ENCODE measurements at places on chromosomes 16 and 17.

DNA sequence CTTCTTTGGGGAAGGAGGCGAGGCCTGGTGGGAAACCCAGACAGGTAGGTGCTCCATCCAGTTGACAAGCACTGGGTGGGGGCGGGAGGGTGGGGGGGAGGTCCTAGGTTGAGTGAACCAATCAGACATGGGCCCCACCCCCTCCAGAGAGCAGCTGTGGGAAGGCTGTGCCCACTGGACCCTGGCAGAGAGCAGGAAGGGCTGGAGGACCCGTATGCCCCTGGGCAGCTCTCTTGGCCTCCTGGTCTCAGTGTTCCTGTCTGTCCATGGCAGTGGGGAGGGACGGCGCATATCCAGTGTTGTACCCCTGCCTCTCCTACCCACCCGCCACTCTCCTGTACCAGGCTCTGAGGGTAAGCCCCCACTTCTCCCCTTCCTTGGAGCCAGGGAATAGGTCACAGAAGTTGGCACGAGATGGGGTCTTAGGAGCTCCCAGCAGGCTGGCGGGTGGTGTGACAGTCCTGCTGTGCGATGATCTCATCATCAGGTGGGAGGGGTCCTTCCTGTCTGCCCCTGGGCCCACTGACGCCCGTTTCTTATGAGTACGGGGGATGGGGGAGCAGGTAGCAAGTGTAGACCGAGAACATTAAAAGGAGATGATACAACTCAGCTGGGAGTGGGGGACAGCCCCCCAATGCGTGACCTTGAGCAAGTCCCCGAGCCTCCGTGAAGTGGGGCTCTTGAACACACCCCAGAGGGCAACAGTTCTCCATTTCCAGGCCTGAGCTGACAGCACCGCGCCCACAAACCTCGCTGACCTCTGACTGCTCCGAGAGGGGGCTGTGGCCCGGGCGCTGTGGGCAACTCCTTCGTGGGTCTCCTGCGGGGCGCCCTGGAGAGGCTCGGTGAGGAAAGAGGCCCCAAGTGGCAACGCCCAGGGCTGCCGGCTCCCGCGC, 1.2 kb upstream of the ZFPM1 start:
- DNase-seq, result peak; percentile 35

- DNase-seq, result no peak
Observed at GRCh38 chr17:8697323-8697741, 47.3 kb downstream of the CCDC42 start.

- no peak for DNase-seq
Observed at GRCh38 chr17:81952792-81953228, 5.8 kb upstream of the MYADML2 start.

GRCh38 chr16:13997933-13998332, 73.2 kb upstream of the MRTFB start:
- DNase-seq, result peak; percentile 11

DNA sequence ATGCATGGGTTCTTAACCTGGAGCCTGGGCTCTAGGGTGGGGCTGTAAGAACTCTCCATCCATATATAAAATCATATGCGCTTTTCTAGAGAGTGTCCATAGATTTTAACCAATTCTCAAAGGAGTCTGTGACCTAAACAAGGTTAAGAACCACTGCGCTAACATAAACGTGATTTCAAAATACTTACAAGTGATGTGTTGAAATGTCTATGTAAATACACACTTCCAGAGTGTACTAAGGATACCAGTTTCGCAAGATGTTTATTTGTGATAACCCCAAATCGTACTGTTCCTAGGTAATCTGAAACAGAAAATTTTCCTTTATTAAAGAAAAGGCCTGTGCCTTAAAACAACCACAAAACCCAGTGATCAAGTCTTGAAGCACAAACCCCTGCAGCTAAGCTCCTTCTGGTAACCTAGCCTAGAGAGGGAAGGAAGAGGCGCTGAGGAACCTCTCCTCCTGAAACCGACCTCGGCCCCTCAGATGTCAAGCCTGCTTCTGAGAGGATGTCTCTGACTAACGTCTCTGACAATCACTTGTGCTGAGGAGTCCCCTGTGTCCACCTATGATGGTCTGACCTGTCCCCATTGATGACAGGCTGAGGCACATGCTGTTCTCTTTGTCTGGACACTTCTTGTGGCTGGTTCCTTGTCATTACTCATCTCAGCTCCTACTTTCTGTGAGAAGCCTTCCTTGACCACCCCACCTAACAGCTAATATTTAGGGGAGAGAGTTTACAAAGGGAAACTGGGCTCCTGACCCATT, 32.2 kb downstream of the SNN start:
- DNase-seq, result no peak

DNA sequence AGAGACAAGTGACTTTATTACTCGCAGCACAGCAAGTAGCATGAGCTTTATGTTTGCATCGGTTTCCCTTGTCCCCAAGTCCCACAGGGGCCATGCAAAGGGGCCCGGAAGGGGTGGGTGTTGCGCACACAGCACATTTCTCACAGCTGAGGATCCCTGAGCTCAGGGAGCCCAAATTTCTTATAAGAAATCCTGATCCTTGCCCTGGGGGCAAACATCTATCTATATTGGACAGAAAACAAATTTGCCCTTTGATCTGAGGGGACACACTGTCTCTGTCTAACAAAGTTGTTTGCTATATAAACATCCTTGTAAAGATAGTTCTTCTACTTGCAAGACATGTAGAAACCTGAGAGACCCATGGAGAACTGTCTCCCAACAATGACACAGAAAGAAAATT, 35.7 kb upstream of the MEAK7 start:
- DNase-seq, result no peak

- no peak for DNase-seq
Observed at GRCh38 chr16:89759746-89760340, 38.5 kb downstream of the ZNF276 start.

GRCh38 chr16:52489894-52490293, 57.0 kb downstream of the TOX3 start:
- DNase-seq, result no peak

GRCh38 chr16:55778757-55779156, 54.1 kb downstream of the CES1 start:
- no peak for DNase-seq

GRCh38 chr17:17375841-17376240, 72.7 kb downstream of the NT5M start:
- no peak for DNase-seq

- no peak for DNase-seq
Observed at GRCh38 chr17:9676820-9677310, 31.5 kb downstream of the USP43 start.

- peak; percentile 66 for DNase-seq
Observed at GRCh38 chr17:81404558-81405165, 9.4 kb downstream of the BAHCC1 start.

DNA sequence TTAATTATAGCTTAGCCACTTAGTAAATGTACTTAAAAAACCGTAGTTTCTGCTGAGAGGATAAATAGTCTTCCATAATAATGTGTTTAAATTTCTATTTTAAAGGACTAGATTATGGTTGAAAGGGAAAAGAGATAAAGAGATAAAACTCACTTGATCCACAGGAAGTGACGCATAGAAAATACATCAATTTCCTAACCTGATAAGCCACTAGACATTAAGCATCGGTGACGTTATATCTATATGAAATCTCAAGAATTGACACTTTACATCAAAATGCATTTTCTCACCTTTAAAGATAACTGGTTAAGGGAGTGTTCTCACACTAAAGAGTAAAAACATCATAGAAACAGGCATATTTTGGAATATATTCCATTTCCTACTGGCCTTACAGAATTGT, 5.8 kb downstream of the FBXO47 start:
- DNase-seq, result no peak

- no peak for DNase-seq
Observed at GRCh38 chr16:86877108-86877507, 298.8 kb downstream of the FOXL1 start.

- DNase-seq, result no peak
Observed at GRCh38 chr17:49691086-49691676, 13.3 kb upstream of the SPOP start.

DNA sequence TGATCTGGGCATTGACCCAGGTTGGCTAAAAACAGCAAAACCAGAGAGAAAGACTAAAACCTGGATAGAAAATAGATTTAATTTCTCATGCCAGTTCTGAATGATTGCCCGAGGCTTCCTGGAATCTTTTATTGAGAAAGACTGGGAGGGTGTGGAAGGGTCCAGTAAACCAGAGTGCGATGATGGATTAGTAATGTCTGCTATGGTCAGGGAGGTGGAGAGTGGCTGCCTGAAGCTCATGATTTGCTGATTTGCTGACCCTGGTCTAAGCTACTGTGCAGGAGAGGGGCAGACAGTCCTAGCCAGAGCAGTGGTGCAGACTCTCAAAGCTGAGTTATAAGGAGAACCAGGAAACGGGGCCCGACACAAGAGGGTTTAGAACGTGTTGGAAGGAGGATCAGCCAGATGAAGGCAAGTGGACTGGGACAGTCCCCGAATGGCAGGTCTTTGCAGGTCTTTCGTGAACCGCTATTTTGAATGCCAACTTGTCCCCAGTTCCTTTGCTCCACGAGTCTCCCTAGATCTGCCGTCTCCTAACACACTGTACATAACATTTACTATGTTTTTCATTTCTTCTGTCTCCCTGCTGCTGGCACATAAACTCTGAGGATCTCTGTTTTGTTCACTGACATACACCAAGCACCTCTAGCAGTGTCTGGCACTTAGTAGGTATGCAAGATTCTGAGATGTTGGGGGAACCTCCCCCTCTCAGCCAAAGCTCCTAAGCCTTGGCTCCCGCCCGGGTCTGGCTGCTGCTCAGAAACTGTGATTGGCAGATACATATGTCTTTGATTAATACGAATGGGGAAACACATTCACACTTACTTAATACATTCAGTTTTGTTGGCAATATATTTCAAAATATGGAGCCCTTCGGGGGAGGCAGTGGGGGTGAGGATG, 237.3 kb upstream of the TNRC6C start:
- DNase-seq, result no peak

DNA sequence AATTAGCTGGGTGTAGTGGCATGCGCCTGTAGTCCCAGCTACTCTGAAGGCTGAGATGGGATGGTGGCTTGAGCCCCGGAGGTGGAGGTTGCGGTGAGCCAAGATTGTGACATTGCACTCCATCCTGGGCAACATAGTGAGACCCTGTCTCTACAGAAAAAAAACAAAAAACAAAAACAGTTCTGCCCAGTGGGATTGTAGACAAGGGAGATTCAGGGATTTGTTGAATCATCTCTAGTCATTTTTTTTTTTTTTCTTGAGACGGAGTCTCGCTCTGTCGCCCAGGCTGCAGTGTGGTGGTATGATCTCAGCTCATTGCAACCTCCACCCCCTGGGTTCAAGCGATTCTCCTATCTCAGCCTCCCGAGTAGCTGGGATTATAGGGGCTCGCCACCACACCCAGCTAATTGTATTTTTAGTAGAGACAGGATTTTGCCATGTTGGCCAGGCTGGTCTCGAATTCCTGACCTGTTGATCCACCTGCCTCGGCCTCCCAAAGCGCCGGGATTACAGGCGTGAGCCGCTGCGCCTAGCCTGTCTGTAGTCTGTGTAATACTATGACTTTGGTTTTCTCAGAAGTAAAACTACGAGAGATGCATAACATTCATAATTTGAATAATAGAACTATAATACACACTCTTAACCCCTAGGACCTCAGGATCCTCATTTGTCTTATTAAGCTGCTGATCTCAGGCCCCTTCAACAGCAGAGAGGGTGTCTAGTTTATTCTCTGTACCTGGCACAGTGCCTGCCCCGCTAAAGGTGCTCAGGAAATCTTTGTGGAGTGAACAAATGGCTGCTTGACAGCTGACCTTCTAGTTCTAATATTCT, 1.4 kb downstream of the TEN1 start:
- no peak for DNase-seq

DNA sequence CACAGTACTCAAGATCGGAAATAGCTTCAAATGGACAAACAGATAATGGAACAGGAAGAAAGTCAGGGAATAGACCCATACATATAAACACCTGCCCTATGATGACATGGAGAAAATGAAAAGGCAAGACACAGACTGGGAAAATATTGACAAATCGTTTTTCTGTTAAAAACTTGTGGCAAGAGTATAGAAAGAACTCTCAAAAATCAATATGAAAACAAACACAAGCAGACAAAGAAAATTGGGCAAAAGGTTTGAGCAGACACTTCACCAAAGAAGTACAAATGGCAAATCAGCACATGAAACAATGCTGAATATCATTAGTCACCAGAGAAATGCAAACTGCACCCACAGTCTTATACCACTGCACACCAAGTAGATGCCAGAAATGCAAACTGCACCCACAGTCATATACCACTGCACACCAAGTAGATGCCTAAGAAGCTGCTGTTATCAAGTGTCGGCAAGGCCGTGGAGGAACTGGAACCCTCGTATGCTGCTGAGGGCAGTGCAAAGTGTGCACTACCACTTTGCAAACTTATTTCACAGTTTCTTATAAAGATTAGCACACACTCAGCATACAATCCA, 123.5 kb upstream of the CHMP6 start:
- DNase-seq, result no peak

DNA sequence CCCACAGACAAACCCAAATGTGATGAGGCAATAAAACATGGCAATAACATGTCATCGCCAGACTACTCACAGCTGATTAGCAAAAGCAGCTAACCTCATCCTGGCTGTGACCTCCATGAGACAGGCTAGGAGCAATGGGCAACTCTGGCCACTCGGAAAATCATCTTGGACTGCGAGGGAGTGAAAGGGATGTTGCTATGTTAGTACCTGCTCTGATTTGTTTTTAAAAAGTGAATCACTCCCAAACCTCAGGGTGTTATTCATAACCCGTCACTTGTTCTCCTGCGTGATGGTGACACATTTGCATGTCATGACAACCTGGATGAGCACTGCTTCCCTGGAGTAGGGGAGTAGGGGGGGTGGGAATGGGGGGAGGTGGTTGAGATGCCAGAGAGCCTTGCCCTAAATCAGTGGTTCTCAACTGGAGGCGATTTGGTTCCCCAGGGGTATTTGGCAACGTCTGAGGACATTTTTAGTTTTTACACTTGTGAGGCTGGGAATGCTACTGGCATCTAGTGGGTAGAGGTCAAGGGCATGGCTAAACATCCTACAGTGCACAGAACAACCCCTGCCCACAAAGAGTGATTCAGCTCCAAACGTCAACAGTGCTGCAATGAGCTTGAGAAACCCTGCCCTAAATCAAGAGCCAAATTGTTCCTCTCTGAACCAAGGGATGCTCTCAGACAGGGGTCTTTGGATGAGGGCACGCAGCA, 241.7 kb downstream of the SOX9 start:
- DNase-seq, result no peak

GRCh38 chr17:37818689-37819088, 73.8 kb upstream of the HNF1B start:
- DNase-seq, result no peak

- DNase-seq, result no peak
Observed at GRCh38 chr16:70801611-70802010, 653 bp upstream of the VAC14 start.

- no peak for DNase-seq
Observed at GRCh38 chr17:55710829-55711496, 11.7 kb downstream of the TMEM100 start.

DNA sequence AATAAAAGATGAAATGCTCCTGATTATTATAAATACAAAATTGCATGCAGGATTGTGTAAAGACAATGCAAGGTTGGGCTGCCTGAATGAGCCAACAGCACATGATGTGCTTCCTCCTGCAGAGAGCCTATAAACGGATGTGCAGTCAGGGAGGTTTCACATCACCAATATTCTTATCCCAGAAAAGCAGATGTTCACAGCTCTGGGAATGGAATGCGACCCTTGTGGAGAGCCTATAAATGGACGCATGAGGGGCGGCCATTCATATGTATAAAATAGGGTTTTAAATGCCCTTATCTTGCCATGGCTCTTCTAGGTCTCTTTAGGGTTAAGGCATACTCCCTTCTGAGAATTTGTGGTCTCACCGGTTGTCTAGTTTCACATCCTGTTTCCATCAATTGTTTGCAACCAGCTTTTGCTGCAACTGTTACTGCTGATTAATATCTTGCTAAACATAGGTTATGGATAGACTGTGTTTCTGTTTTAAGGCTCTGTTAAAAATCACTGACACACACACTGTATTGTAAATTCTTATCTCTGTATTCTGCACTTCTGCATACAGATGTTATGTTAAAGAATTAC, 31.9 kb downstream of the SLFN11 start:
- DNase-seq, result no peak

All from A673 (cell line).